Skin of body (tissue), 3 donors: ENCODE measurements at places on chromosomes 7 and 10.

DNA sequence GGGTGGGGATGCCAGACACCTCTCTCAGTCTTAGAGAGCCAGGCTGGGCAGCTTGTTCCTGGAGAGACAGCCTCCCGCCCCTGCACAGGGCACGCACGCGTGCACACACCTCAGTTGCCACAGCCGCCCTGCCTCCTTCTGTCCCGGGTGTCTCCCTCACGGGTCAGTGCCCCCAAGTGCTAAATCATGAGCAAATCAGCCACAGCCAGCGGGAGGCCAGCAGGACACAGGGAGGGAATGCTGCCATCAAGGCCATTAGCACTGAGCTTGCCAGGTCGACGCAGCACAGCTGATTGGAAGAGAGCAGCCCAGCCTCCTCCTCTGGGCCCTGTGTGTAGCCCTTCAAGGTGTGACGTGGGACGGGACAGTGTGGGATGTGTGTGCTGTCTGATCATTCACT is 130.4 kb downstream of the CDH23 start:
- no peak for DNase-seq

- DNase-seq, result no peak
Measured at GRCh38 chr10:43181146-43181545, 42.9 kb downstream of the CSGALNACT2 start.

GRCh38 chr7:121608785-121609184 is 212.7 kb upstream of the FAM3C start:
- no peak for DNase-seq

GRCh38 chr10:72887043-72887442 is 6.5 kb upstream of the OIT3 start:
- DNase-seq, result no peak

- no peak for DNase-seq
Measured at GRCh38 chr7:27633062-27633461, 29.6 kb downstream of the HIBADH start.

DNA sequence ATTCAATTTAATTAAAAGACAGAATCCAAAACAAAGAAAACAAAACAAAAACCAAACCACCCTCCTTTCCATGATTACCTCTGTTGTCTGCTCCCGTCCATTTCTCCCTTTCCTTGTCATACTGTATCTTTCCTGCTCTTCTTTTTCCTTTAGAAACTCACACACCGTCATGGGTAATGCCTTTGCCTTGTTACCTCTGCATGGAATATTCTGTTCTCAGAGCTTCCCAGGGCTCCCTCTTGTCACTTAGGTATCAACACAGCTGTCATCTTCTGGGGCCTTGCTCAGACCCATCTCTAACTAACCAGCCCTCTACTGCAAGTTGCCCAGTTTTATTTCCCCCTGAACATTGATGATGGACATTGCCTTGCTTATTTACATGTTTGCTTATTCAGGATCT is 30.2 kb upstream of the GIMAP8 start:
- DNase-seq, result no peak

DNA sequence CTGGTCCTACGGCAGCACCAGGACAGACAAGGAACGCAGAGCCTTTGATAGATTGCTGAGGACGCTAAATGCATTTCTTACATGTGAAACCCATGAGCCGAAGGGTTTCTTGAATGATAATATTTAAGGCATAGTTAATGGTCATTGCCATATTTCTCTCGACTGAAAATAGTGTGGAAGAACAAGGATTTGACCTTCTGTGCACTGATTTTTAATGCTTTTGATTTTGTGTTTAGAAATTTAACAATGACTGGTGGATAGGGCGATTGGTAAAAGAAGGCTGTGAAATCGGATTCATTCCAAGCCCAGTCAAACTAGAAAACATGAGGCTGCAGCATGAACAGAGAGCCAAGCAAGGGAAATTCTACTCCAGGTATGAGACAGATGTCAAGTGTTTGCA is 150.8 kb downstream of the NSUN6 start:
- no peak for DNase-seq

- DNase-seq, result no peak
Measured at GRCh38 chr7:149004405-149005370, 23.6 kb downstream of the PDIA4 start.

DNA sequence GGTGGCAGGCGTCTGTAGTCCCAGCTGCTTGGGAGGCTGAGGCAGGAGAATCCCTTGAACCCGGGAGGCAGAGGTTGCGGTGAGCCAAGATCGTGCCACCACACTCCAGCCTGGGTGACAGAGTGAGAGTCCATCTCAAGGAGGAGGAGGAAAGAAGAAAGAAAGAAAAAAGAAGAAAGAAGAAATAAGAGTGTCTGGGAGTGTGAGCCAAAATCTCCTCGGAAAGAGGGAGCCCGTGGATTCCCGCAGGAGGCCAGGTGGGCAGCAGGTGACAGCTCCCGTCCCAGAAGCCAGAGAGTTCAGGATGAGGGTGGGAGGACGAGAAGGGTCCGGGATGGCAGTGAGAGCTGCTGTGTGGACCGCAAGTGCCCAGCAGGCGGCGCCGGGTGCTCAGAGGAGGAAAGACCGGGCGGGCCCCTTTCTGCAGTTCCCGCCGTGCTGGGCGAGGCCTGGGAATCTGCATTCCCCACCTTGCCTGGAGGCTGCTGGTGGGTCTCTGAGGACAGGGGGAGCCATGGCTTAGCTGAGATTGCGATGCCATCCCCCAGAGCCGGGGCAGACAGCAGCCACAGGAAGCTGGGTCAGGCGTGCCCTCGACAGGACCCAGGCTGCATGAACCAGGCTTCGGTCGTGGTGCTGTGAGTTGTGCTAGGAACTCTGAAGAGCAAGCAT is 17.1 kb upstream of the AMZ1 start:
- DNase-seq, result no peak

DNA sequence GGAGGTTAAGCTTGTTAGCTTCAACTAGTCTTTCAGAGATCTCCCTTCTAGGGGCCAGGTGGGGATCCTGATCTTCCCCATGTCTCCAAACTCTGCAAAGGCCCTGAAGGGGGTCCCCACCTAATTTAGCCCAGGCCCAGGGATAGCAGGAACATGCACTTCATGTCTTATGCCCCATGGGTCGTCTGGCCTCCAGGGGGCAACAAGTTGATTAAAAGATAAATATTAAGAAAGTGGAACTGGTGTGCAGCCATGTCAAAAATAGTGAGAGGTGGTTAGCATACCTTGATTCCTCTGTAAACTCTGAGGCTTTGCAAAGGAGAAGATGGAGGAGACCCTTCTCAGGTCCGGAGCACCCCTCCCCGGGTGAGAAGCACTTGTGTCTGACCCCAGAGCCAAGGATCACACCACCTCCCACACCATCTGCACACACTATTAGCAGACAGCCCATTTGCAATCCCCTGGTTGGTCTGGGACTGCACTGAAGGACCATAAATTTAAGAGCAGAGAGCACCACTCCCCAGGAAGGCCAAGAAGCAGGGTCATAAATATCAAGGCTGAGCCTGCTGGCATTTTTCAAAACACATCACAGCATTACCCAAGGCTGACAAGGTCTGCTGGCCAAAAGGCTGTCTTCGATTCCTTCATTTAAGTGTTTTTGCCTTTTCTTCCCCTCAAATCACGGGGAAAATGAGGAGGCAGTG is 44.2 kb upstream of the LRRC18 start:
- DNase-seq, result no peak

DNA sequence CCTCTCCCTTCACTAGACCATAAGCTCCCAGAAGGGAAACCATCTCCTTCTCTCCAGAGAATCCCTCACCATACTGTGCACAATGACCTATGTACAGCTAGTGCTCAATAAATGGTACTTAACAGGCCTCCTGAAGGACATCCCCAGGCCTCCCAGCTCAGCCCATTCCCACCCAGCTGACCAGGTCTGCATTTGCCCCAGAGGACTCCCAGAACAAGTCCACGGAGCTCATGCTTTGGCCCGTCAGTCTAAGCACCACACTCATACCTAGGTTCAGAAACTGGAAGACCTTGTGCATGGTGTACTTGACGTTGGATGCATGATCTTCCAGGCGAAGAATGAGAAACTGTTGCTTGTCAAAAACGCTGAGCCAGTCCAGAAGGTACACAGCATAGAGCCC is 81.3 kb downstream of the CHST15 start:
- no peak for DNase-seq

- DNase-seq, result peak; percentile 75
Measured at GRCh38 chr10:96374985-96375830, 16.4 kb upstream of the OPALIN start.

GRCh38 chr7:90256778-90257177 is 11.8 kb downstream of the CFAP69 start:
- DNase-seq, result peak; percentile 43

DNA sequence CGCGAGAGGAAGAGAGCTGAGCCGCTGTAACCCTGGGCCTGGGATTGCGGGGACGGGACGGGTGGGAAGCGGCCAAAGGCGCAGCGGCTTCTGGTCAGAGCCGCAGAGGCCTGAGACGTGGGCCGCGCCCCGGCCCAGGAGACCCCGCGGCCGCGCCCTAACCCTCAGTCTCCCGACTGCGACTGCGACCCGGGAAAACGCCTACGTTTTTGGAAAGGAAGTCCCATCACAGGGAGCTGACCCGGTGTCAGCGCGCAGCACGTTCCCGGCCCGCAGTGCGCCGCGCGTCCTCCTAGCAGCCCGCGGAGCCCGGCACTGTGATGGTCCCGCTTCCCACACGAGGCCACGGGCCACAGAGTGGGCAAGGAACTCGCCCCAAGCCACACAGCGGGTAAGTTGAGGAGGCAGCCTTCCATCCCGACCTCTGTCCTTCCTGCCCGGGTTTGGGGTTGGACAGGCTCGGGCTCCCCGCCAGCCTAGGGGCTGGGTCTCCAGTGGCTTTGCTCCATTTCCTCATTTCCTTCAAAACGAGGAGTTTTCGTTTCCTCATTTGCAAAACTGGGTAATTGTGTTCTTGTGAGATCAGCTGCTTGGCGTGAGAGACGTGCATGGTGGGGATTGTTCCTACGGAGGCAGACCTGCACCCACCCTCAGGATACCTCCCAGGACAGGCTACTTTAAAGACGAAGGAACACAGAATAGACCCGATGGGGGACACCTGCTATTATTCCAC is 1.2 kb downstream of the GPNMB start:
- DNase-seq, result no peak

DNA sequence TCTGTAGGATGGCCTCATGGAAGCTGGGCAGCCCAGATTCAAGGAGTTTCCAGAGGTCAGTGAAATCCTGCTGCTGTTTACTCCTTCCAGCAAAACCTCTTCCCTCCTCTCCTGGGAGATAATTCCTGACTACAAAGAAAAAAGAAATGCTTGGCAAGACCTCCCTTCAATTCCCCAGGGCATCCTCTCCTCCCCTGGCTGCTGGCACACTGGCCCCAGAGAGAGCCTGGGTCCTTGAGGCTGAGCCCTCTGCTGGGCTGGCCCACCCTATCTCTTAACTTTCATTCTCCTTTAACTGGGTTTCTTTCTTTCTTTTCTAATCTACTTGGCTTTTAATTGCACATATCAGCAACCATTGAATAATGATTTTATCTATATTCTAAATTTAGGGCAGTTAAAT is 7.7 kb downstream of the DRGX start:
- no peak for DNase-seq

DNA sequence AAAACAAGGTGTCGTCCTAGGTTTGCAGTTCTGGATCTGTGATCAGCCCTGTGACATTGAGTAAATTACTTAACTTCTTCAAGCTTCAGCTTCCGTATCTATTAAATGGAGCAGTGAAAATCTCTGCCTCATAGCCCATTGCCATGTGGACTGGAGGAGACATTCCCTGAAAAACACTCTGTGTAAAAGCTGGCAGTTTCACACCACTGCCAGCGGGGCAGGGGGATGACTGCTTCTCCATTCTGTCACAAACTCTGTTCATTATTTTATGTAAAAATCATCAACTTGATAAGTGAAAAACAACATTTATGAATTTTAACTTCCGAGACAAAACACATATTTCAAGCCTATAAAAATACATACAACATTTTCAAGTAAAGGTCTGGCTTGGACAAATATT is 234.7 kb downstream of the BMPER start:
- no peak for DNase-seq

DNA sequence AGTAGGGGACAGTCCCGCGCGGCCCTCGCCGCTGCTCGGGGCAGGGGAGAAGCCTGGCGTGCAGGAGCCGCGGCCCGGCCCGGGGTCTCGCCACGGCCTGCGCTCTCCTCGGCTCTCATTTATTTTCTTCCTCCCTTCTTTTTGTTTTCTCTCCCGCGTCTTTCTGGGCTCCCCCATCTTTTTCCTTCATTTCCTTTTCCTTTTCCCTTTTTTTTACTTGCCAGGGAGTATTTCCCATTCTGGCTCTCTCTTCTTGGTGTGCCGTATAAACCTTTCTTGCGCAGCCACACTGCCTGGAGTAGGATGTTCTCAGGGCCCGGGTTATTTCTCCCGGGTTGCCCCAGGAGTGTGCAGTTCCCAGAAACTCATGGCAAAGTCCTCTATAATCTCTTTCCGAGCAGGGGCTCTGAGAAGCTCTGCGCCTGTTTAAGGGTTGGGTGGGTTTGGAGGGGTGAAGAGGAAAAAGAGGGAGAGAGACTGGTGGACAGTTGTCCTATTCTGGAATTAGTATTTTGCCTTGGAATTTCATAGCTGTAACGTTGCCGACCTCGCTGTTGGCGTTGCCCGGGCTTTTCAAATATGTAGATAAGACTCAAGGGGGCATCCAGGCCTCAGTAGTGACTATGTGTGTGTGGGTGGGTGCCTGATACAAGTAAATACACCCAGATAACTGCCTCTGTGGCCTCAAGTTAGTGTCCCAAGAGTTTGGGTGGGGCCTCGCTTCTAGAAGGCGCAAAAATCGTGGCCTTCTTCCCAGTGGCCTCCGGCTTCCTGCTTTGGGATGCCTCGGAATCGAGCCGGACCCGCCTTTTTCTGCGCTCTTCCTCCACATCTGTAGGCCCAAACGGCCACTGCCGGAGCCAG is 4.3 kb upstream of the ZNF503 start:
- DNase-seq, result no peak

GRCh38 chr10:37473906-37474305 is 348.5 kb downstream of the ANKRD30A start:
- no peak for DNase-seq

DNA sequence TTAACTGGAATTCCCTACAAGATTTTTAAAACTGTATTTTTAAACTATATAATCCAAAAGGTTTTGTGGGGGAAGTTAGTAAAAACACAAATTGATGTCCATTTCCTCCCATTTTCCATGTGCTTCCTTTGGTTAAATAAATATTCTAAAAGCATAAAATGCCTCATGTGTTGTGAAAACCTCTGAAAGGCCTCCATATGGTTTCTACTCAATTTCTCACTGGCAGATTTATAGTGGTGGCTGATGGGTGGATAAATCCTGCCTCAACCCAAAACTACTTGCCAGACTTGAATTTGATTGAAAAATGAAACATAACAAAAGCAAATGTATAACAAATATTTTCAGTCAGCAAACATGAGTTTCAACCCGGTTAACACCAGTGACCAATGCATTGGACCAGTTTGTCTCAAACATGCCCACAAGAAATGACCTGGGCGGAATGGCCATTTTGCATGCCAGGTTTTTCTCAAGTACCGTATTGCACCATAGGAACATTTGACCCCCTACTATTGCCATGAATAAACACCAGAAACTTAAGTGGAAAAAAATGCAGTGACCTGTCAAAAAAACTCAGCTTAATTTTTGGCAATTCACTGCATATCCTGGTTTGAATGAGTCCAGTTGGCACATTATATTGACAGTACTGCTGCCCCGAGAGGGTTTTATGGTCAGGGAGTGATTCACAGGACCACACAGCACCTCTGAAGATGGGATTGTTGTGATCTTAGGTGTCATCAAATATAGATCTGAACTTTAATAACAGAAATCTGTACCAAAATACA is 454.6 kb upstream of the ANKRD30A start:
- no peak for DNase-seq
